ENCODE measurements at places on chromosomes 1 and 21.
A peak's percentile ranks its signal among the peaks of the same experiment; 100 is the strongest.

- DNase-seq, result no peak
Observed at GRCh38 chr1:16076865-16077238, 3.4 kb upstream of the FAM131C start.

- DNase-seq, result no peak
Observed at GRCh38 chr1:221813887-221814286, 72.0 kb upstream of the DUSP10 start.

DNA sequence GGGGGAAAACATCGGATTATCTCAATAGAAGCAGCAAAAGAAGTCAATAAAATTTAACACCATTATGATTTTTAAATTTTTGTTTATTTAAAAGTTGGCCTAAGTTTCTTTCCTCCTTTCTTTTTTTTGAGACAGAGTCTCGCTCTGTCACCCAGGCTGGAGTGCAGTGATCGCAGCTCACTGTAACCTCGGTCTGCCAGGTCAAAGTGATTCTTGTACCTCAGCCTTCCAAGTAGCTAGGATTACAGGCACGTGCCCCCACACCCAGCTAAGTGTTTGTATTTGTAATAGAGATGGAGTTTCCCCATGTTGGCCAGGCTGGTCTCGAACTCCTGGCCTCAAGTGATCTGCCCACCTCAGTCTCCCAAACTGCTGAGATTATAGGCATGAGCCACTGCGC is 20.9 kb downstream of the SLC2A5 start:
- DNase-seq, result no peak

DNA sequence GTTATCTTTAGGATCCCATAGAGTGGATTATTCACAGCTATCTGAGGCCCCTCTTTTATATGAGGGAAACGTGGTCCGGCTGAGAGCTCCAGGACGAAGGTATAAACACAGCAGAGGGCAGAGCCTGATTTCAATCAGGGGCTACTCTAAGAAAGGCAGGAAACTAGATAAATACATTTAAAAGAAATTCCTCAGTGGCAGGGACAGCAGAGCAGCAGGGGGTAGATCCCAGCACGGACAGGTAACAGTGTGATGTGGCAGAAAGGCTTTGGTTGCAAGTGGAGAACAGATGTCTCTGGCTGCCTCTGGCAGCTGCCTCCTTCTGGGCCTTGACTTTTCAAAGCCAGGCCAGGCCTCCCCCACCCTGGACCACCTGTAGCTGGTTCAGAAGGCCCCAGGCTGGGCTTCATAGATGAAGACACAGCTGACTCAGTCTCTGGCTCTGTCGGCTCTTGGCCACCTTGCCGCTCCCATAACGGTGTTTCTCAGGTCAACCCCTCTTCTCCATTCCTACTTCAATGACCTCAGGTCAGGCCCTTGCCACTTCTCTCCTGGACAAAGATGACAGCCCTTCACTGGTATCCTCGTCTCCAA is 43.8 kb downstream of the FAM78B start:
- no peak for DNase-seq

DNA sequence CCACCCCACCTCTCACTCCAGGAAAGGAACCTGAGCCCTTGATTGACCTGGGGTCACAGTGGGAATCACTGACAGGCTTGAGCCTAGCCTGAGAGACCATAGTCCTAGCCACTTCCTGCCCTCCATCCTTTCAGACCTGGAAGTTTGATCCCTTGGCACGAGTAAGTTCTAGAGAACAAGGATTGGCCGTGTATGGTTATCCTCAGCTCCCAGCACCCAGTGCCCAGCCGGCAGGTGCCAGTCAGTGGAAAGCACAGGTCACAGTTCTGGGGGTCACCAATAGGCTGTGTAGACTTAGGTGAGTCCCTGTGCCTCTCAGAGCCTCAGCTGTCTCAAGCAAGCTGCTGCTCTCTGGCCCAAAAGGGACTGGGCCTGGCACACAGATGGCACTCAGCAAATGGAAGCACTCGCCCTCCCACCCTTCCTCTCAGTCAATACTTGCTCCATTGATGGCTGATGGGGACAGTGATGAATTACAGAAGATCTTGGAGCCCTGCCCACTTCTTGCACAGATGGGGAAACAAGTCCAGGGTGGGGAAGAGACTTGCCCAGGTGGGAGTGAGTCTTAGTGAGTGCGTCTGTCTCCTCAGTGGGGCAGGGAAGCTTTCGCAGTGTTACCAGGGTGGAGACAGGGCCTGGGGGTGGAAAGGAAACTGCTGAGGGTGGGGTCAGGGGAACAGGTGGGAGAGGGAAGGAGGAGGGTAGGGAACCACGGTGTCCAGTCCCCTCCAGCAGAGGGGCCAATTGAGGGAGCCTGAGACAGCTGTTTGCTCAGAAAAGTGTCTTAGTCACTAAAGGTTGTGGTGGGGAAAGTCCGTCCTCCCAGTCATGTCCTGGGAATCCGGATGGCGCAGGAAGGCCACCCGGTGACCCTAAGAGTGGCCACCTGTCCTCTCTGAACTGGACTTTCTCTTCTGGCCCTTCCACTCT is 2.6 kb upstream of the KCNQ4 start:
- no peak for DNase-seq

DNA sequence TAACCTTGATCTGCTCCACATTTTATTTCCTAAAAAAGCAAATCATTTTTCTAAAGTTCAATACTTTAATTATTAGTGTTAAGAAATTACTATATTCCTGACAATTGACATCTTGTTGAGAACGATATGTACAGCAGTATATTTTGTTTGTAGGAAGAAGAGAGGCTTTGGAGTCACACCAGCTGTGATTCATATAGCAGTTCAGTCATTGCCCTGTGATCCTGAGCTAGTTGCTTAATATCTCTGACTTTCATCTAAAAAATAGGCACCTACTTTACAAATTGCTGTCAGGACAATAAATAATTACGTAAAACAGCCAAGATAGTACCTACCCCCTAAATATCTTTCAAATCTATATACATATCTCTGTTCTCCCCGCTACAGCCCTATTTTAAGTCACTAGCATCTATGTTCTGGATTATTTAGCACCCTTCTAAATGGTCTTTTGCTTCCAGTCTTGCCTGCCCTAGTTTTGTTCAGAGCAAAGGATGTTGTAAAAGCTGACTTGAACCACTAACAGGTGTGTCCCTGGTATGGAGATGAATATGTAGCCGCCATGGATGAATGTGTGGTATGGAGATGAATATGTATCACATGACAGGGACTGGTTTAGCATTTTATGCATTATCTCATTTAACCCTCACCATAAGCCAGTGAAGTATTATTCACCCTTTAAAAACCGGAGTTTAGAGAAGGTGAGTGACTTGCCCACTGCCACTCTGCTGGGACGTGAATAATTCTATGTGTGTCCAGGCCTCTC is 42.2 kb downstream of the RNF220 start:
- no peak for DNase-seq

GRCh38 chr1:93613898-93614297 is 67.7 kb downstream of the BCAR3 start:
- no peak for DNase-seq

DNA sequence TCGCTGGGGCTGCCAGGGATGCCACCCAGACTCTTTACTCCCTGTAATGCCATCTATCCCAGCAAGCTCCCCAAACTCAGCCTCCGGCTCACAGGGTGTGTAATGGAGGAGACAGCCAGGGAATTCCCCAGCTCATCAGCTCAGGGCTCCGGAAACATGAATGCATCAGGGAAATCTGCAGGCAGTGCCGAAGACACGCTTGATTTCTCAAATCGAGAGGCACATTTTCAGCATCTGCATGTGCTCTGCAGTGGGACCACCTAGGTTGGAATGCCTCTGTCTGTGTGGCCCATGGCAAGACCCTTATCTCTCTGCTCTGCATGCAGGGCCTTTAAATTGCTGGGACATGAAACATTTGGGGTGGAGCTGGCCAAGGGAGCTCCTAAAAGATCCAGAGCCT is 170.1 kb downstream of the TRABD2B start:
- DNase-seq, result no peak

GRCh38 chr1:21216835-21217811 is 40.4 kb upstream of the EIF4G3 start:
- peak; percentile 69 for DNase-seq

GRCh38 chr21:31268090-31268489 is 76.0 kb downstream of the TIAM1 start:
- no peak for DNase-seq

GRCh38 chr1:190243056-190243455 is 234.6 kb downstream of the BRINP3 start:
- no peak for DNase-seq
